ENCODE measurements at places on chromosomes 3 and 15. TPM values are rescaled to one million over a fixed set of nuclear protein-coding genes. Genes with fewer than 3 reads are reported as not detected.

The CYP1A2 gene
- not detected for polyA plus RNA-seq

The GOLGA8Q gene
- polyA plus RNA-seq = not detected

The TAGLN3 gene
- not detected for polyA plus RNA-seq

The CFAP20DC gene
- polyA plus RNA-seq = not detected

The DOCK3 gene
- polyA plus RNA-seq = 0.03 TPM

The SLC25A20 gene
- polyA plus RNA-seq = 26.5 TPM

The ITIH1 gene
- polyA plus RNA-seq = 4.1 TPM

The CRYGS gene
- polyA plus RNA-seq = 2.0 TPM

The DAZL gene
- not detected for polyA plus RNA-seq

The CHST13 gene
- 38.4 TPM for polyA plus RNA-seq

The SIDT1 gene
- polyA plus RNA-seq = 3.2 TPM

The ASB14 gene
- polyA plus RNA-seq = not detected

The CLDN18 gene
- not detected for polyA plus RNA-seq

The CP gene
- not detected for polyA plus RNA-seq

The TTLL3 gene
- polyA plus RNA-seq = 1.1 TPM

The COL7A1 gene
- 2.5 TPM for polyA plus RNA-seq

The CHRM5 gene
- not detected for polyA plus RNA-seq

The PCOLCE2 gene
- not detected for polyA plus RNA-seq

The MTFMT gene
- polyA plus RNA-seq = 5.1 TPM

The GREM1 gene
- polyA plus RNA-seq = not detected

The IMPG2 gene
- 0.04 TPM for polyA plus RNA-seq

The CLRN1 gene
- not detected for polyA plus RNA-seq

The LRTM1 gene
- polyA plus RNA-seq = not detected

The REC114 gene
- not detected for polyA plus RNA-seq

The HIGD2B gene
- polyA plus RNA-seq = not detected

The DTWD1 gene
- 8.3 TPM for polyA plus RNA-seq

The COMMD2 gene
- 74.4 TPM for polyA plus RNA-seq

The LARP6 gene
- not detected for polyA plus RNA-seq

The B3GALNT1 gene
- polyA plus RNA-seq = 0.13 TPM
